ENCODE measurements at places on chromosomes 1 and 21.

GRCh38 chr1:36224537-36225282, 467 bp downstream of the THRAP3 start:
- no peak for DNase-seq

- no peak for DNase-seq
These were observed 105.4 kb downstream of the PTPN14 start for GRCh38 chr1:214445831-214446614.

- no peak for DNase-seq
These were observed 21.8 kb upstream of the ERRFI1 start for GRCh38 chr1:8047686-8048445.

GRCh38 chr21:33924079-33924765, 8.6 kb upstream of the ATP5PO start:
- peak; percentile 91 for DNase-seq

GRCh38 chr1:17587693-17588047, 48.2 kb downstream of the ARHGEF10L start:
- DNase-seq, result no peak

GRCh38 chr1:47664356-47664755, 226.5 kb downstream of the FOXD2 start:
- no peak for DNase-seq

DNA sequence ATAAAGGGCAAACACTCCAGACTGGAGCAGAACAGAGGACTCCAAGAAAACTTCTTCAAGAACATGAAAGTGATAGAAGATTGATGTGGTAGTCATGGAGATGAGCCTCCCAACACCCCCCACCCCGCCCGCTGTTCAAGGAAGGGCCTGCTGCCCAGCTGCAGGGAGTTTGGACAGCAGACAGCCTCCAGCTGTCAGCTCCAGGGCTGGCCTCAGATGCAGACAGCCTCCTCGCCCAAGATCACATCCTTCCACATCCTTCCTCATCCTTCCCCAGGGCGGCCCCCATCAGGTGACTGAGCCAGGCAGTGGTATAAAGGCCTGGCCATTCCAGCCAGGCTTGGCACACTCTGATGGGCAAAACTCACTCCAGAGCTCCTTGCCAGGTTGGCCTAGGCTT, 24.6 kb downstream of the HMGN2 start:
- no peak for DNase-seq

DNA sequence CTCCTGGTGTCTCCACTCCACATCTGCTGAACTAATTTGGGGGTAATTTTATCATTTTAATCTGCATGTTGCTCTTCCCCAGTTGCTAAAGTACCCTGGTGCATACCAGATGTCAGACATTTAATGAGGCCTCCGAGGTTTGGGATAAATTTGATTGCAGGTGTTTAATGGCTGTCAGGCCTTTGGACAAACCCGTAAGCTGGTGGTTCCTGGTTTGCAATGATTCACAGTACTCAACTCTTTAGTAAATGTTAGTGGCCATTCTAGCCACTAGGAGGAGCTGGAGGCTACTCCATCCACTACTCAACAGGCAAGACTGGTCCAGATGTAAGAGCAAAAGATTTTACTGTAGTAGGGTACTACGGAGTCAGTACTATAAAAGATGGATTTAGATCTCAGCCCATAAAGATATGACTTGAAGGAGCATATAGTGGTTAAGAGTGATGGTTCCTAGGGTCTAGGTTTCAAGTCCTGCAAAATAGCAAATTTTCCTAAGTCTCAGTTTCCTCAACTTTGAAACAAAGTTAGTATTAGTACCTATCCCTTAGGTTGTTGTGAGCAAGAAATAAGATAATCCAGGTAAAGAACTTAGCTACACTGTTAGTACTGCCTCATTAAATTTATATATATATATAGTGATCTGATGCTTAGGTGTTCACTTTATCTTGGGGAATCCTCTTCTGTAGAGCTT, 132.8 kb downstream of the SNX7 start:
- DNase-seq, result no peak

- DNase-seq, result no peak
These were observed 69.2 kb upstream of the PDE9A start for GRCh38 chr21:42584296-42584641.

DNA sequence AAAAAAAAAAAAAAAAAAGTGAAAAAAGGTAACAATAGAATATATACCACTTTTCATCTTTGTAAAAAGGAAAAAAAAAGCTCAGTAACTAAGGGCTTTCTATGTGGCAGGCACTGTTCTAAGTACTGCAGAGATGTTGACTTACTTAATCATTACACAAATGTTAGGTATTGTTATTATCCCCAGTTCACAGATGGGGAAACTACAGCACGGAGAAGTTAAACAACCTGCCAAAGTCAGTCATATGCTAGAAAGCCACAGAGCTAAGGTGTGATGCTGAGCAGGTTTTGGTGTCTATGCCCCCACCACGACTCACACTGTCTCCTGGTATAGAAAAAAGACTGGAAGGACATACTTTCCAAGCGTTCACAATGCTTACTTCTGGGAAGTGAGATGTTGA, 6.6 kb upstream of the PNRC2 start:
- DNase-seq, result no peak

- DNase-seq, result no peak
These were observed 1794.8 kb downstream of the MRPL39 start for GRCh38 chr21:23812485-23812884.

- no peak for DNase-seq
These were observed 30.1 kb downstream of the NFASC start for GRCh38 chr1:204900721-204901120.

DNA sequence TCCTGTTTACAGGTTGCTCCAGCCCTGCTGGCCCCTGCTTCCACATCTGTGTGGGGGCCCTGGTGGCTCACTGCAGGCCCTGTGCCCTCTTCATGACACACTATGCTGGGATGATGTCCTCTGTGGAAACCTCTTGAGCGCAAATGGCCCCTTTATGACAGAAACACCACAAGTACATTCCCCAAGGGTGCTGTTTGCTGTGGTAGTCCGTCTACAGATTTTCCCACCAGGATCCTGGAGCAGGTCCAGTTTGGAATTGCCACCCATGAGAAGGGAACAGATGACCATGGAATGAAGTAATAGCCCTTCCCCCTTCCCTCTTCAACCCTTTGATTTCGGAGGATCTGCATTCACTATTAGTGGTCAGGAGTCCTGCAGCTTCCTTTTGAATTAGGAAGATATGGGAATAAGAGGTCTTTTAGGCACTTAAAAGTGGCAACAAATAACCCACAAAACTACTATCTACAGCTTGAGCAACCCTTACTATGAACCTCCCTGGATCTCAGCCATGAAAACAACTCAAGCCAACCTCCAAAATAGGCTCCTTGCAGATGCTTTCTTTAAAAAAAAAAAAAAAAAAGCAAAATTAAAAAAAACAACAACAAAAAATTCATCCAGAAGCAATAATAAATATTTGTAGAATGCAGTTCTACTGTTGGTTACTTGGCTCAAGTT, 121.9 kb upstream of the TSPAN2 start:
- no peak for DNase-seq

- no peak for DNase-seq
These were observed 33.0 kb downstream of the COP1 start for GRCh38 chr1:176174108-176174507.

DNA sequence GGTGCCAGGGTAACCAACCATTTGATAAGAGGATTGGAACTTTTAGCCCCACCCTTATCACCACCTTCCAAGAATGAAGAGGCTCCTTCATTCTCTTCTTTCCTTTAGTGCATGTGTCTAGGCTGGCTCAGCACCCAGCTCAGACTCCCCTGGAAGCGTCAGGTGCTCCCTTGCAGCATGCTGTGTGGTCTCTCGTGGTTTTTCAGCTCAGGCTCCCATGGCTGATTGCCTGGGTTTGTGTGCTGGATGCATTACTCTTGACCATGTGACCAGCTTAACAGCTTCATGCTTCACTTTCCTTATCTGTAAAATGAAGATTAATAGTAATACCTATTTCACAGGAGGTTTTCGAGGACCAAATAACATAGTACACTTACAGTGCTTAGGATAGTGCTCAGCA, 198.4 kb downstream of the HHAT start:
- no peak for DNase-seq

Data from stimulated activated CD8-positive, alpha-beta memory T cell treated with anti-CD3 and anti-CD28 coated beads, Interleukin-7, amount 100 ng/mL, for 24 hours (primary cell).